ENCODE measurements at places on chromosomes 16 and 17.

DNA sequence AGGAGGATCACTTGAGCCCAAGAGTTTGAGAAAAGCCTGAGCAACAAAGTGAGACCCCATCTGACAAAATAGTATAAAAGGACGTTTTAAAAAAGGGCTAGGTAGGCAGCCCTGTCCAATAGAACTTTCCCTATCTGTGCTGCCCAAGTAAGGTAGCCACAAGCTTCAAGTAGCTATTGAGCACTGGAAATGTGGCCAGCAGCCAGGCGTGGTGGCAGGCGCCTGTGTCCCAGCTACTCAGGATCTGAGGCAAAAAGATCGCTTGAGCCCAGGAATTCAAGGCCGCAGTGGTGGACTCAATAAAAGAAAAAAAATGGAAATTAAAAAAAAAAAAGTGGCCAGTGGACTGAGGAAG, 1.5 kb upstream of the NQO1 start:
- DNase-seq = no peak

GRCh38 chr17:74855323-74855722, 4.4 kb downstream of the GRIN2C start:
- DNase-seq = no peak

GRCh38 chr17:70929226-70929625, 759.9 kb downstream of the KCNJ2 start:
- DNase-seq = no peak

- no peak for DNase-seq
These were observed 170.3 kb downstream of the COPRS start for GRCh38 chr17:31688701-31689100.

GRCh38 chr16:49003992-49004391, 277.6 kb downstream of the CBLN1 start:
- DNase-seq = no peak

DNA sequence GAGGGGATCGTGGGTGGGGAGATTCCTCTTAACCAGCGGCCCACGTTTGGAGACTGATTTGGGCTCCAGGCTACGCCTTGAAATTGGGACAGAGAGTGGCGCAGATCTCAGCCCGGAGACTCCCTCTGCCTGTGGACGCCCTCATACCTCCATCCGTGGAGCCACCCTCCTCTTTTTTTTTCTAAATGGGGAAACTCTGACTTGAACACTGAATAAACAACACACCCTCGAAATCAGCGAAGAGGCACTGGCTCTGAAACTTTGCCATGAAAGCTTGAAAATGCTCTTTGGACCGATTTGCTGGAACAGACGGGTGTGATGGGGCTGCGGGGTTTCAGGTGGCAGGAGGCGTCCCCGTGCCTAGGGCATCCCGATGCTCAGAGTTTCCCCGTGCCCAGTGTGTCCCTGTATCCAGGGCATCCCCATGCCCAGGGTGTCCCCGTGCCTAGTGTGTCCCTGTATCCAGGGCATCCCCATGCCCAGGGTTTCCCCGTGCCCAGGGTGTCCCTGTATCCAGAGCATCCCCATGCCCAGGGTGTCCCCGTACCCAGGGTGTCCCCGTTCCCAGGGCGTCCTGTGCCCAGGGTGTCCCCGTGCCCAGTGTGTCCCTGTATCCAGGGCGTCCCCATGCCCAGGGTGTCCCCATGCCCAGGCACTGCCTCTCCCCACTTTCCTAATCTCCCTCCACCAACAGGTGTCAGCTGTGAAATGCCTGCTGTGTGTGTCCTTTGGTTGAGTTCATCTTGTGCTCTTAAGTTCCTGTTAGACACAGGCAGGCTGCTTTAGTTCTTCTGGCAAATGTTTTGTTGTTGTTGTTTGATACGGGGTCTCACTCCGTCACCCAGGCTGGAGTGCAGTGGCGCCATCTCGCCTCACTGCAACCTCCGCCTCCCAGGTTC, 187.0 kb downstream of the SEC14L1 start:
- DNase-seq = no peak

GRCh38 chr16:87426423-87427215, 34.5 kb downstream of the MAP1LC3B start:
- no peak for DNase-seq

Data from AG04450 (cell line).